Bronchial epithelial cell (primary cell): ENCODE measurements at places on chromosomes 3 and 15.

DNA sequence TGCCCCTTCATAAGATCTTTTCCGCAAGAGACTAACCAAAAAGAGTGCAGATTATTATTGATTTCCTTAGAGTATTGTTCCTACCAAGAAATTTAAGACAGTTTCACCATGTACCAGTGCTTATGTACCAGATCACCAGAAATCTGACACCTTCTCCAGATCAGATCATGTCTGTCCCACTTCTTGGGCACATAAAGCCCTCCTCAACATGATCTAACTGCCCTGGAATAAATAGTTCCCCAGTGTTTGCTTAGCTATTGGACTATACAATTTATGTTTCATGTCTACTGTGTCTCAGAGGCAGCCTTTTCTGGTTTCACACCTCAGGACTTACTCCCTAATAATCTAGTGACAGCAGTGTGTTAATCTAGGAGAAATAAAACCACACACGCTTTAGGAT, 46.8 kb downstream of the NME9 start:
- no peak for DNase-seq

GRCh38 chr15:27353856-27354255, 382.9 kb downstream of the GABRG3 start:
- DNase-seq: peak; percentile 47

GRCh38 chr3:25849641-25850385, 59.9 kb downstream of the OXSM start:
- peak; percentile 9 for DNase-seq

- DNase-seq: no peak
These were observed 36.3 kb downstream of the KBTBD8 start for GRCh38 chr3:67034371-67034770.

DNA sequence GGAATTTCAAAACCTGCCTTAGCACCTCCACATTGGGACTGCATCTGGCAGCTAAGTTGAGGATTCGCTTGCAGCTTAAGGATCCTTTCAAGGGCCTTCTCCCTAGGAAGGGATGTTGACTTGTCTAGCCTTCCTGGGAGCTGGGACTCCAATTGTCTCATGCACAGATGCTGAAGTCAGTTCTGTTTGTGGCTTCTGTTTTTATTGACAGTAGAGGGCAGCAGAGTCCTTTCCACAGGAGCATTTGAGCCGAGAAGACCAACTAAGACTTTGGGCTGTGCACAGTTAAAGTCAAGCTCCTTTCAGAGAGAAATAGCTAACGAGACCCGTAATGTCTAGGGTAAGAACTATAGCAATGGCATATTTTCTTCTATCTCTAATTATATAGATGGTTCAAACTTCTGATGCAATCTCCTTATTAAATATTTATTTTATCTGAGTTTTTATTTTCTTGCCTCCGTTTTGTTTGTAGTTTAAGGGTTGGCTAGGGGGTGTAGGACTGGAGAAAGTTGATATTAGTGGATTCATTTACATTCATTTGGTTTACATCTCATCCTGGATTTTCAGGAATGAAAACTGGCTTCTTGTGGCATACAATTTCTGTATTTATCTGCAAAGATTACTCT, 59.7 kb upstream of the KBTBD8 start:
- peak; percentile 61 for DNase-seq

DNA sequence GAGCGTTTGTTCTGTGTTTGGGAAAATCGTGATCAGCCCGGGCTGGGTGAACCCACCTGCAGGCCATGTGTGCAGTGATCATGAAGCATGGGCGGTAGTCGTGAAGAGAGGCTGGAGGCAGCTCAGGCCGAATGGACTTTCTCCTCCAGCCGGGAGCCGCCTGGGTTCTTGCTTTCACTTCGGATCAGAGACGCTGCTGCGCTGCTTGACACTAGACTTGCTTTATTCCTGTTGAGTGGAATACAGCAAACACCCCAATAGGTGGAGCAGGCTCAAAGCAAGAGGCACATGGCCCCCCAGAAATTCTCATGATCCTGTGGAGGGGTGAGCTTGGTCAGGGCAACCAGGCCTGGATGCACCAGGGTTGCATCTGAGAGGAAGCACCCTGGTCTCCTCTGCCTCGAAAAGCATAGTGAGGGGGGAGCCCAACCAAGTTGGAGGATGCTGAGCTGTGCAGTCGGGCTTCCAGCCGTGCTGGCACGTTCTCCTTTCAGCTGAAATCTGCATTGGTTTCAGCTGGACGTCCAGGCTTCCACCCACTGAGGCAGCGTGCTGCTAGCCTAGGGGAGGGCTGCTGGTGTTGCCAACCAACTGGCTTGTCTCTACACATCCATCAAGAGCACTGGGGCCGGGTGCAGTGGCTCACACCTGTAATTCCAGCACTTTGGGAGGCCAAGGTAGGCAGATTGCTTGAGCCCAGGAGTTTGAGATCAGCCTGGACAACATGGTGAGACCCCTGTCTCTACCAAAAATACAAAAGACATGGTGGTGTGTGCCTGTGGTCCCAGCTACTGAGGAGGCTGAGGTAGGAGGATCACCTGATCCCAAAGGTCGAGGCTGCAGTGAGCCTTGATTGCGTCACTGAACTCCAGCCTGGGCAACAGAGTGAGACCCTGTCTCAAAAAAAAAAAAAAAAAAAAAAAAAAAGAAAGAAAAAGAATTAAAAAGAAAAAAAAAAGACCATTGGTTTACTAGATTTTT, 2.8 kb upstream of the NRROS start:
- DNase-seq: no peak

DNA sequence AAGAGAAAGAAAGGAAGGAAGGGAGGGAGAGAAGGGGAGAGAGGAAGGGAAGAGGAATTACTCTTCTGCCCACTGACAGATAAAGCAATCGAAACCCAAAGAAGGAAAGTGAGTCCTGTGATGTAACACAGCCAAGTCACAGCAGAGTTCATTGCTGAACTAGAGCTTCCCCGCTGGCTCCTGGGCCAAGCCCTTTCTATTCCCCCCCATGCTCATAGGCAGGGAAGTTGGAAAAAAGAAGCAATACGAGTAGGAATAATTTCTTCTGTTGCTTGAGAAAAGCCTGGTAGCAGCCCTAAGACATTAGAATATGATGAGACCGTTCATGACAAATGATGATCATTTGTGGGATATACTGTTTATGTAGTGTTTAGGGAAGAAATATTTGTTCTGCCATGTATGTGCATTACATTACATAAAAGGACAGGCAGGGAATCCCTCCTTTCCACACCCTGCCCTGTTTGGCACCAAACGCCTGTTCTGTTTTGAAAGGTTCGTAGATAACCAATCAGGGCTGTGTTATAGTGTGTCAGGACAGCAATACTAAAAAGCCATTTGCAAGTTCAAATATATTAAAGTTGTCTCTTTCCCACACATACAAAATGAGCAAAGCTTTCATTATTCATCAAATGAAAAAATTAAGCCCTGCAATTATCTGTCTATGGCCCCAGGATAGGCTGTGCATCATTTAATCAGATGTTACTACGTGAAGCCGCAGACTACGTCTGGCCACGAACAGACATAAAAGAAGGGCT, 111.0 kb upstream of the TRPM1 start:
- no peak for DNase-seq

GRCh38 chr3:9715764-9716437, 12.3 kb downstream of the CPNE9 start:
- peak; percentile 78 for DNase-seq

DNA sequence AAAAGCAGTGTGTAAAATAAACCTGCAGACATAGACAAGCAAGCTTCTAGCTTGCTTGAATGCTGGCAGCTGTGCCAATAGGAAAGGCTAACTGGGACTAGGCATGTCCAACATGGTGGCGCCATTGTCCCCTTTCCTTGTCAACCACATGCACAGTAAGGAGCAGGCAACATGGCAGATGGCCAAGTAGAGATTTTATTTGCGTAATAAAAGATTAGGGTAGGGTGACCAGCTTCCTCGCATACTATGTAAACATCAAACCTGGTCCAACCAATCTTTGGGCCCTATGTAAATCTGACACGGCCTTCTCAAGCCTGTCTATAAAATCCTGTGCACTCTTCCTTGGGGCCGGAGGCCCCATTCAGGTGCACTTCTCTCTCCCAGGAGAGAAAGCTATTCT, 575.4 kb upstream of the GOLIM4 start:
- no peak for DNase-seq

- DNase-seq: no peak
These were observed 3.6 kb downstream of the FAM107A start for GRCh38 chr3:58573640-58574039.

DNA sequence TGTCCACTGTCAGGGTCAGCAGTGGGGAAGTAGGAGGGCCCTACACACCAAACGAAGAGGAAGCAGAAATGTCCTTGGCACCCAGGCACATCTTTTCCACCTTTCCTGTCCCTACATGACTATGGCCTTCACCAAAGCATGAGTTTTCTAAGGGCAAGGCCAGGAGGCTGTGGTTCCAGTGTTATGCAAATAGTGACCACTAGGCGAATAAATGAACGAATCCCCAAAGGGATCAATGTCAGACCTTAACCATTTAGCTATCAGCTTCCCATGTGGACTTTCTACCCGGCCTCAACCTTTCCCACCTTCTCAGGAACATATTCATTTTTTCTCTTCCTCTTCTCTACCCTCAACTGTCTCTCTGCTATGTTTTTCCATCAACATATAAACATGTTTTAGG, 63.1 kb downstream of the NTRK3 start:
- DNase-seq: no peak

DNA sequence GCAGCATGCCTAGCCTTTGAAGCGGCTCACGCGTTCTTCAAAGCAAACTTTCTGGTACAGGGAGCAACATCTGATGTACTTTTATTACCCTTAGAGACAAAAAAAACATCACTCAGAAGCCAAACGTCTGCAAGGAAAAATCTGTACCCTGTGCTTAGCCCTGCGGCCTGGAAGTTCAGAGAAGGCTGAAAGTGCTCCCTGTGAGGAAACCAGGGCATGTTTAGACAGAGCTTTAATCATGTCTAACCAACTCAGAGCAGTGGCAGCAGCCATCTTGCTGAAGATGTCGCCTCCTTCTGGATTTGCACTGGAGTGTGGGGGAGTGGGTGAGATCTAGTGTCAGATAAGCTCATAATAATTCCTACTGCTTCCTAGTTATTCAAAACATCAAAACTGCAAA, 170.4 kb downstream of the P3H2 start:
- peak; percentile 68 for DNase-seq

DNA sequence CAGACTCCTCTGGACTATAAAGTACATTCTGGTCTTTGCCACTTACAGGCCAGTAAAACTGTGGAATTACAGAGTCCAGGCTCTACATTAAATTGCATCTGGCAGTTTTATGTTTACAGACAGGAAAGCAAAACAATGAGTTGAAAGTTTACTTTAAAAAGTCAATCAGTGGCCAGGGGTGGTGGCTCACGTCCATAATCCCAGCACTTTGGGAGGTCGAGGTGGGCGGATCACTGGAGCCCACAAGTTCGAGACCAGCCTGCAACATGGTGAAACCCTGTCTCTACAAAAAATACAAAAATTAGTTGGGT, 53.8 kb downstream of the TM4SF4 start:
- DNase-seq: no peak

DNA sequence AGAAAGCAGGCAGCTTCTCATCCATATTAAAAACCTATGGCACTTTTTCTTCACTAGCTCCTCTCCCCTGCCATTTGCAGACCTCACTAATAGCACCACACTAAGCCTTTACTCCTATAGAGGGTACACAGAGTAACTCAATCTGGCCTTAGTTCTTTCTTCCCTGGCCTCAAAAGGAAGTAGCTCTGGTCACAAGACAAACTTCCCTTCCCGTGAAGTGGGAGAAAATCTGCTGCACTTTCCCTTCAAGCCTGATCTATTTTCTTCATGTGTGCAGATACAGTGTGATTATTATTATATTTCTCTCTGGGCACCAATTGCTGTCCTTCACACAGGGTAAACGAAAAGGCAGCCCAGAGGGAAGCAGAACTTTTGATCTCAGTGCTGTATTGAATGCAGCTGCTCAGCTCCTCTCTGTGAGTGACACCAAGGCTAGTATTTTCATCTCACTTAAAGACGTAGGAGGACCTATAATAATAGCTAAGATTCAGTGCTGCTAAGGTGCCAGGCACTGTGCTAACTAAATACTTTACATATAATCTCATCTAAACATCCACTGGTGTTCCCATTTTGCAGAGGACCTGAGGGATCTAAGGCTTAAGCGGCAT, 61.9 kb upstream of the RASGRP1 start:
- DNase-seq: no peak

DNA sequence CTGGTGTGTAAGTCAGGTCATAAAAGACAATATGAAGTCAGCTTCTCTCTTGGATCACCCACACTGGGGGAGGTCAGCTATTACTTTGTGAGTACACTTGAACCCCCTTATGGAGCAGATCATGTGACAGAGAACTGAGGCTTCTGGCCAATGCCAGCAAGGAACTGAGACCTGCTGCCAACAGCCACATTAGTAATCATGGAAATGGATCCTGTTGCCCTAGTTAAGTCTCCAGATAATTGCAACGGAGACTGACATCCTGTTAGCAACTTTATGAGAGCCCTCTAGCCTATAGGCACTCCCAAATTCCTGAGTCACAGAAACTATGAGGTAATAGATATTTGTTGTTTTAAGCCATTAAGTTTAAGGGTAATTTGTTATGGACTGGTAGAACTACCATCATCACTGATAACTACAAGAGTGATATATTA, 110.4 kb upstream of the GMNC start:
- peak; percentile 80 for DNase-seq

- DNase-seq: no peak
These were observed 1.7 kb upstream of the DLL4 start for GRCh38 chr15:40927495-40927872.

- DNase-seq: no peak
These were observed 1.7 kb downstream of the ARPIN start for GRCh38 chr15:89910891-89911626.

- DNase-seq: no peak
These were observed 85.3 kb upstream of the MYZAP start for GRCh38 chr15:57506422-57506821.

DNA sequence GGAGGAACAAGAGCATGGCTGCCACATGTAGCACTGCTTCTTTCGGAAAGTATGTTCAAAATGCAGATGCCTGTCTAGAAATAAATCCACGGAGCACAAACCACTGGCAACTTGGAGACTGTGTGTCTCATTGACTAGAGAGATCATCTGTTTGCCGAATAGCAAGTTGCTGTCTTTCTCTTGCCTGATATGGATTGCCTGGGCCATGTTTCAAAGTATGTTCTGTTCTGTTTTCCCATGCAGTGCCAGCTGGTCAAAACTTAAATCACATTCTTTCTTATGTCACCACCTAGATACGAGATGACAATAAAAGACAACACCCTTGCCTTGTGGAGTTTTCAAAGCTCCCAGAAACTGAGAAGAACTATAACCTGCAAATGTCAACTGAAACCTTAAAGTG, 318.9 kb downstream of the RYR3 start:
- DNase-seq: no peak

- no peak for DNase-seq
These were observed 414.5 kb downstream of the GRM7 start for GRCh38 chr3:7275396-7275795.

DNA sequence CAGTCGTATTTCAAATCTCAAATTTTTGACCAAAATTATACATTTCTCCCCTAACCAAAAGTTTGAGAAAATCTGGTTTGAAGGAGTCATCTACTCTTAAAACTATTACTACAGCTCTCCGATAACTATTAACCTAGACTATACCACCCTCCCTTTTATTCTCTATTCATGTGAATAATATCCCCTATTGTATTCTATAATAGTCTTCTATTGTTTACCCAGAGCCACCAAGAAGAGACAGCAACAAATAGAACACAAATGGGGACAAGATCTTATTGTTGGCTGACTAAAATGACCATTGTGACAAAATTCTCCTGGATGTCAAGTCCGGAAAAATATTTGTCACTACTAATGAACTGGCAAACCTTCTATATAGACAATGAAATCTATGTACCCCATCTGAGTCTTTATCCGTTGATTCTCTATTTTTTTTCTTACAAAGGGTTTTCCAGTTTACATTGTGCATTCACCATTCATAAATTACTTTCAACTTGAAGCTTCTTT, 618.0 kb downstream of the CADM2 start:
- no peak for DNase-seq
